ENCODE measurements at places on chromosomes 1 and 21. TPM values are rescaled to one million over a fixed set of nuclear protein-coding genes. Genes with fewer than 3 reads are reported as not detected.

Gene DNAJC11
- 35.0 TPM for polyA plus RNA-seq

DNA sequence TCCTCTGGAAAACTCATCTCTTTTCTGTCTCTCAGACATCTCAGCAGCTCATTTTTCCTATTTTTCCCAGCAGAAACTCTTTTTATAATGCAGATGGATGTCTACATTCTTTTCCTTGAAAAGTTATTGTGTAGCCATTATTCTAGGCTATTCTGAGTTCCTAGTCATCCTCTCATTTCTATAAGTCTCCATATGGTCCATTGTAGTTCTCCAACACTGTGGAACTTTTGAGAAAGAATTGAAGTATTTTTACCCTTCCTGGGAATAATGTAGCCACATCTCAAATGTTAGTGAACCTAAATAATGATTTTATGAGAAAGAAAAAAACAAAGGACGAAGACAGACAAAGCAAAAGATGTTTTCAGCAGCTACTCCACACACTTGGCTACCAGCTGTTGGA is 26.4 kb upstream of the GPR25 start:
- DNase-seq, result no peak

GRCh38 chr1:206503591-206504362 is 3.6 kb upstream of the RASSF5 start:
- no peak for DNase-seq

DNA sequence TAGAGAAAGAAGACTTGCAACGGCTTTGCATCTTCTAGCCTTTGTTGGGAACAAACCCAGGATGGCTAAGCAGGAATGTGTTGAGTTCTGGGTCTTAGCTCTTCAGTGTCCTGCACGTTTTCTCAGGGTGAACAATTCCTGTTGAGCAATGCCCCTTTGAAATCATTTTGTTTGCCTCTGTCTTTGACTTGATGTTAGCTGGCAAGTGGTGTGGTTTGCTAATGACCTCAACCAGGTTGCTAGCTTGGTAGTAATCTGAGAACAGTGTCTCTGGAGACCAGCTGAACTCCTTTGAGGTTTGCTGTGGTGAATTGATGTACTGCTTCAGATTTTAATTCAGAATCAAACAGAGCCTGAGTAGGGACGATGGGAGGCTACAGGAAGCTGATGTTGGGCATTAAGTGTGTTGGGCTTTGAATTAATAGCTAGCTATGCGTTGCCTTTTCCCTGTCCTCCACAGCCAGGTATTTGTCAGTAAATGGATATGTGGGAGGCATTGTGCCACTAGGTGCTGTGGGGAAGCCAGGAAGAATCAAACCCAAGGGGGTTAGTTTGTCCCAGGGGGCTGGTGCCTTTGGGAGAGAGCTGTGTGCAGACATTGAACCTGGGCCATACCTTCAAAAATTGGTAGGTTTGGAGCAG is 23.3 kb upstream of the SRSF10 start:
- no peak for DNase-seq

All from forelimb muscle (tissue), 1 donor.